Neural cell (in vitro differentiated cells): ENCODE measurements at places on chromosomes 4 and X. TPM values are rescaled to one million over a fixed set of nuclear protein-coding genes. Genes with fewer than 3 reads are reported as not detected.

ZFP42 gene
- polyA plus RNA-seq: not detected in 2 replicates

VEGFD gene
- not detected in 2 replicates for polyA plus RNA-seq

COL25A1 gene
- polyA plus RNA-seq: 31.9 and 32.3 TPM in 2 replicates

SFRP2 gene
- 0.40 and 0.51 TPM in 2 replicates for polyA plus RNA-seq

TEC gene
- polyA plus RNA-seq: not detected in 2 replicates

PAGE4 gene
- not detected in 2 replicates for polyA plus RNA-seq

CENPVL2 gene
- 3.2 and 5.6 TPM in 2 replicates for polyA plus RNA-seq

ANOS1 gene
- polyA plus RNA-seq: 0.72 and 1.4 TPM in 2 replicates

CSN1S1 gene
- polyA plus RNA-seq: not detected in 2 replicates

DKK2 gene
- 0.33 and 0.72 TPM in 2 replicates for polyA plus RNA-seq

GPR143 gene
- polyA plus RNA-seq: 5.5 and 7.1 TPM in 2 replicates

NPNT gene
- polyA plus RNA-seq: 1.9 and 2.6 TPM in 2 replicates
